Vagina (tissue), 2 donors: ENCODE measurements at places on chromosomes 5 and 9.

- no peak overlapping the region for H3K27ac ChIP-seq
- DNase-seq: no peak
- H3K4me3 ChIP-seq: no peak overlapping the region
- H3K27me3 ChIP-seq: no peaks in the 10 kb centered on the region
Measured at GRCh38 chr5:124941051-124942049, 194.9 kb upstream of the ZNF608 start.

GRCh38 chr9:22211588-22212360, 202.7 kb upstream of the CDKN2B start:
- no peaks in the 10 kb centered on the region for H3K36me3 ChIP-seq
- H3K4me3 ChIP-seq: no peak overlapping the region
- no peak for DNase-seq
- peaks cover 17% of the 10 kb centered on the region for H3K4me1 ChIP-seq
- no peaks in the 10 kb centered on the region for H3K27me3 ChIP-seq
- H3K27ac ChIP-seq: no peak overlapping the region

DNA sequence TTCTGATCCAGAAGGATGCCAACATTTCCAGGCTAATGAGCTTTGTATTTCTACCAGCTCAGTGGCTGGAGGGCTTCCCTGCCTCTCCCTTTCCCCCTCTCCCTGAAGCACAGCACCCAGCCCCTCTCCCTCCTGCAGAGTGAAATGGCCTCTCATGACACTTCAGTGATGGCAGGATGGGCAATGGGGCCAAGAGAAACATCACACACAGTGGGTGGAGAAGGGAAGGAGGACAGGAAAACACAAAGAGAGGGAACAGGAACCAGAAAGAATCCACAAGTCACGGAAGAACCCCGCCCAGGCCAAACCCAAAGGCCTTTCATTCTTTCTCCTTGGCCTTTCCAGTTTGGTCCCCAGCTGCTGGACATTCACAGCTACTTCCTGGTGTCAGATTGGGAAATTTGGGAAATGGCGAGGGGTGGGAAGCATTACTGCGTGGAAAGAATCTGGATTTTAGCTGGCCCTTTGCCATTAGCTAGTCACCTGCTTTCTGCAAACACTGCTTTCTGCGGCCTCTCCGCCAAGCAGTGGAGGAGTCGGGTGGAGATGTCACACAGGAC, 82.6 kb downstream of the GLDC start:
- H3K4me1 ChIP-seq: peaks cover 25% of the 10 kb centered on the region
- no peaks in the 10 kb centered on the region for H3K36me3 ChIP-seq
- H3K4me3 ChIP-seq: no peak overlapping the region
- no peak for DNase-seq

- DNase-seq: no peak
- no peaks in the 10 kb centered on the region for H3K27me3 ChIP-seq
- no peaks in the 10 kb centered on the region for H3K36me3 ChIP-seq
- peak overlapping the region; percentile 70 for H3K27ac ChIP-seq
- H3K4me3 ChIP-seq: peak overlapping the region; percentile 48
- peaks cover 8% of the 10 kb centered on the region for H3K4me1 ChIP-seq
Measured at GRCh38 chr5:136080483-136081216, 51.9 kb downstream of the TGFBI start.

- H3K36me3 ChIP-seq: peaks cover 36% of the 10 kb centered on the region
- no peak overlapping the region for H3K4me3 ChIP-seq
- no peak for DNase-seq
Measured at GRCh38 chr5:37214550-37214949, 34.6 kb downstream of the CPLANE1 start.

DNA sequence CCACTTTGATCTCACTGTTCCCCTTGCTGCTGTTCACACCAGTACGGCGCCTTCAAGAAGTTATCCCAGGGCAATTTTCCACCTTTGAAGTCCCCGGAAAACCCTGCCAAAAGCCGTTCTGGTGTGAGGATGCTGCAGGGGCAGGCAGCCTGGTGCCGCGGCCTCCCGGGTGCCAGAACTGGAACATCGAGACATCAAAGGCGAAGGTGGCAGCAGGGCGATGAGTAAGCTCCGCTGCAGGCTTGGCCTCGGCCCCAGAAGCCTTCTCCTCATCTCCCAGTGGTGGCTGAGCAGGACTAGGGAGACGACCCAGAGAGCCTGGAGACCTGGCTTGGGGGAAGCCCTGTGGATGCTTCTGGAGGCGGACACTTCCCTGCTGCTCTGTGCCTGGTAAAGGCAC, 115.3 kb upstream of the MSX2 start:
- no peak overlapping the region for H3K4me3 ChIP-seq
- no peaks in the 10 kb centered on the region for H3K27me3 ChIP-seq
- no peaks in the 10 kb centered on the region for H3K36me3 ChIP-seq
- no peaks in the 10 kb centered on the region for H3K4me1 ChIP-seq

- no peak for DNase-seq
- no peak overlapping the region for H3K4me3 ChIP-seq
- H3K36me3 ChIP-seq: peaks cover 8% of the 10 kb centered on the region
- no peaks in the 10 kb centered on the region for H3K4me1 ChIP-seq
- no peaks in the 10 kb centered on the region for H3K27me3 ChIP-seq
Measured at GRCh38 chr9:81625969-81626368, 63.4 kb downstream of the TLE1 start.

- no peak overlapping the region for H3K4me3 ChIP-seq
- no peak for DNase-seq
- H3K4me1 ChIP-seq: no peaks in the 10 kb centered on the region
- no peak overlapping the region for H3K27ac ChIP-seq
Measured at GRCh38 chr5:90483206-90483605, 8.5 kb downstream of the POLR3G start.
